Amniotic stem cell (primary cell): ENCODE measurements at places on chromosomes 5 and 9.

- no peak for DNase-seq
Measured at GRCh38 chr5:73282923-73283322, 109.9 kb downstream of the TMEM174 start.

DNA sequence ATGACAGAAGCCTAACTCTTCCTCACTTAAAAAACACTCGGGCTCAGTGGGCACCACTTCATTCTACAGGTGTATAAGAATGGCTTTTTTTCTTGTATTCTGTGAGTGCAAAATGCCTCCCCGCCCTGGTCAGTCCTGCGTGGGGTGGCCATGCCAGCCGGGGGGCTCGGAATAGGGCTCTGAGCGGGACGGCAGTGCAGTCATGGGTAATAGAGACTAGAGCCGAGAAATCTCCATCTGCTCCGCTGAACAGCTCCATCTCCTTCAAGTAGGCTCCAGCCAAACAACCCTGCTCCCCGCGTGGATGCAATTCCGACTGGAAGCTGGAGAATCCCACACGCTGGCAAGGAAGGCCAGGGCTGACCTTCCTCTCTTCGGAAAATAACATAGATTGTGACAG, 317.0 kb upstream of the IRX4 start:
- DNase-seq, result no peak

DNA sequence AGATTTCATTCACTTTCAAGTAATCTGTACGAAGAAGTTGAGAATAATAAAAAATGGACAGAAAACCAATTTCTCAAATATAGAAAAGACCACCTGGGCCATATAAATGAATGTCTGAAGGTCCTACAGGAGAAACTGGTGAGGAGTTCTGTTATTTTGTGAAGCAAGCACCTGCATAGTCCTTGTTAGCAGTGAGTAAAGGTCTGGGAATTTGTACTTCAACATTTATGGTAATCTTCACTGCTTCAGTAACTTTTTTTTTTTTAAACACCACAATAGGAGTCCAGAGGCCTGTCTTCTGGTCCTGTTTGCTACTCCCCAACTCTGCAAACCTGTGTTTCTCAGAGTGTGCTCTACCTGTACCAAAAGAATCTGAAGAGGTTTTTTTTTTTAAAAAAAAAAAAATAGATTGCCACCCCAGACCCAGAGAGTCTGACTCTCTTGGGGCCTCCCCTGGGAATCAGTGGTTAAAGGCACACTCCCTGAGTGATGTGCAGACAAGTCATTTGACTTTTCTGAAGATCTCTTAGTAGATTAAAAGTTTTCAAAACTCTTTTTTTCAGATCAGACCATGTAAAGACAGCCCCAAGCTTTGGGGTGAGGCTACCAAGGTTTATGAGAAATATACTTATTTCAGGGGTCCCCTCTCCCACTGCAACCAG, 55.5 kb downstream of the FAM81B start:
- DNase-seq, result no peak

DNA sequence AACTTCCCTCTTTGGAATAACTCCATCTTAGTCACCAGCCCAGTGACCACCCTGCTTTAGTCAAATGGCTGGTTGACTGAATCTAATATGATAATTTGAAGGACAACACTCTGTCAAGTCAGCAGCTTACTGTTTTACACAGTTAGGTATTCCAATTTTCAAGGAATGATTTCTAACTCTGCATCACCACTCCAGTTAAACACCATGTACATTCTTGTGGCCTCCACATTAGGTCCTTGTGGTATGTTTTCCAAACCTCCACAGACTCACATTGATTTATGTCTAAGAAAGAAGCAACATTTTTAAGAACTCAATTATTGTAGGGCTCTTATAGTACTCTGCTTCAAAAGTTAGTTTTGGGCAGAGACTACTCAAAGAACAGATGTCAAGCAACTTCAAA, 110.7 kb downstream of the TLE1 start:
- DNase-seq, result no peak

DNA sequence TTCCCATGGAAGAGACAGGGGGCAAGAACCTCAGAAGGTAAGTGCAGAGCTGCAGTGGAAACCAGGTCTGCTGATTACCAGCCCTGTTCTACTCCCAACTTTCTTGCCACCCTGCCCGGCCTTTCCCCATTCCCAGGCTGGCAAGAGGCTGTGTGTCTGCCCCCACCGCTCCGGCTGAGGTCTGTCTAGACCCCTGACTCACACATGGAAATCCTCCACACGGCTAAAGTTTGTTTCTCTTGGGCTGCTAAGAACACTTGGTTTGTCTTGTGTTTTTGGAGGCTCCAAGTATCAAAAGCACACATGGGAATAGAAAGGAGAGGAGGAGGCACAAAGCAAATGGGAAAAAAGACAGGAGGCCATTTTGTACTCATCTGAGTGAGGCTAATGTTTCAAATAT, 168.3 kb downstream of the GABBR2 start:
- no peak for DNase-seq

DNA sequence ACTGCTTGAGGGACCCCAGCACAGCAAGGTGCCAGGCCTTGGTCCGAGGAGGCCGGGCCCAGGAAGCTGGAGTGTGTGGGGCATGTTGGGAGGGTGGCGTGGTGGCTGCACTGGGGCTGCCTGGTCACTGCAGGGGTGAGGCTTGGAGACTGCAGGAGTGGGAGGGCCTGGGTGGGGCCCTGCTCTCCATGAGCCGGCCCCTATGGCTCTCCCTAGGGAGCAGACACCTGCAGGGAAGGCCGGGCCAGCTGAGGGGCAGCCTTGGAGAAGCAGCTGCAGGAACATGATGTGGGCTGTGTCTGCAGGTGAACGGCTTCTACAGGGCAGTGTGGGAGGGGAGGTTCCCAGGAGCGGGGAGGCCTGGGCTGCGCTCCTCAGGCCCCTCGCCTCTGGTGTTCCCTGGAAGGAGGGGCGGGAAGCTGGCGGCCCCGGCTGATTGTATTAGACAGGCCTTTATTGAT, 41.7 kb upstream of the TMEM250 start:
- DNase-seq, result no peak

- DNase-seq, result no peak
Measured at GRCh38 chr5:11289208-11289607, 528.2 kb upstream of the DAP start.

- DNase-seq, result no peak
Measured at GRCh38 chr5:109076741-109077140, 329.0 kb downstream of the FER start.

GRCh38 chr5:133785182-133785581, 172.8 kb upstream of the FSTL4 start:
- no peak for DNase-seq

- DNase-seq, result no peak
Measured at GRCh38 chr5:37929791-37930190, 90.0 kb upstream of the GDNF start.
